ENCODE measurements at places on chromosomes 11 and 22. TPM values are rescaled to one million over a fixed set of nuclear protein-coding genes. Genes with fewer than 3 reads are reported as not detected.

The LDHA gene
- total RNA-seq = 326 TPM

The KRTAP5-10 gene
- not detected for total RNA-seq

- DNase-seq = peak; percentile 35
Measured at GRCh38 chr22:49013707-49014106, 814.0 kb downstream of the BRD1 start.

DNA sequence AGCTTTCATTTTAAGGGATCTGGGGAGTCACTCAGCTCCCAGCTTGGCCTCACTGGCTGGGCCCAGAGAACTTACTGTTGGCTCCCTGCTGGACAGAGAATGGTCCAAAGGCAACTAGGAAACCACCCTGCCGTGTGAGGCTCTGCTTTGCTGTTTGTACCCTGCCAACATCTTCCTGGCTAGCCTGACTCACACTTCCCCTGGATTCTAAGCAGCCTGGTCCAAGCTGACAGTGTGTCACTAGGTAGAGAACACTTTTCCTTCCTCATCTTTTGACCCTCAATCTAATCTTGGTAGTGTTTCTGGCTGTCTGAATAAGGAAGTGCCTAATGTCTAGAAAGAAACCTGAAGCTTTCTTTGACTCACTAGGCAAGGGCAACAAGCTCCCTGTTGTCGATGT lies 76.7 kb downstream of the FAR1 start:
- DNase-seq = no peak

DNA sequence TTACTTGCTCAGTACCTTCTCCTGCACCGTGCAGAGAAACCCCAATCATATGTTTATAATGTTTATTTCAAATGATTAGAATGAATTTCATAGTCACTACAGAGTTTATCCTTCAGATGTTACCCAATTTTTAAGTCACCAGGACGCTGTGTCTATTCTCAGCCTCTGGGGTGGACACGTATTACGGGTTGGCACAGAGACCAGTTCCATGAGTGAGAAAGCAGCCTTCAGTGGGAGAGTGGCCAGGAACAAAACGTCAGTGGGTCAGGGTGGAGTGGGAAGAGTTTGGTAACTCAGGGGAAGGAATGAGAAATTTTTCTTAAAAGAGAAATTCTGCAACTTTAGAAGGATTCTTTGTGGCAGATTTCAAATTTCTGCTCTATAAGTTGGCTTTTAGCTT lies 77.1 kb upstream of the MTMR2 start:
- peak; percentile 94 for DNase-seq

DNA sequence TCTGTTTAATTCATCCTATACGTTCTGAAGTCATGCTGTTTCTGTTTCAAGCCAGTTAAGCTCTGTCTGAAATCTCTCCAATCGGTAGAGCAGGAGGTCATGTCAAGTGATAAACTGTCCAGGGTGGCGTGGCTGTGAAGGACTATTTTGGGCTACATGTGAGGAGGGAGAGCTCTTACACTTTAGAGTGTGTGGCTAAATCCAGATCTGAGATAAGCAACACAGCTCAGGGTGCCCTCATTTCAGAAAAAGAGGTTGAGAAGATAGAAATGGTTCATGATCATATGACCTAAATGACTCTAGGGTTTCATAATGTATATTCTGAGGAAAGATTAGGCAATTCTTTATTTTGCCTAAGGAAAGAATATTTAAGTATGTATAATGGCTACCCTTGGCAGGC lies 8.4 kb downstream of the BLID start:
- DNase-seq = no peak

Measured in sigmoid colon (tissue), 7 donors.